ENCODE measurements at places on chromosomes 2 and 18.

- no peak for DNase-seq
Observed at GRCh38 chr2:41900101-41900577, 147.7 kb upstream of the PKDCC start.

GRCh38 chr18:25639596-25639995 lies 287.6 kb upstream of the ZNF521 start:
- DNase-seq, result no peak

GRCh38 chr2:27796791-27797765 lies 25.6 kb downstream of the MRPL33 start:
- no peak for DNase-seq

DNA sequence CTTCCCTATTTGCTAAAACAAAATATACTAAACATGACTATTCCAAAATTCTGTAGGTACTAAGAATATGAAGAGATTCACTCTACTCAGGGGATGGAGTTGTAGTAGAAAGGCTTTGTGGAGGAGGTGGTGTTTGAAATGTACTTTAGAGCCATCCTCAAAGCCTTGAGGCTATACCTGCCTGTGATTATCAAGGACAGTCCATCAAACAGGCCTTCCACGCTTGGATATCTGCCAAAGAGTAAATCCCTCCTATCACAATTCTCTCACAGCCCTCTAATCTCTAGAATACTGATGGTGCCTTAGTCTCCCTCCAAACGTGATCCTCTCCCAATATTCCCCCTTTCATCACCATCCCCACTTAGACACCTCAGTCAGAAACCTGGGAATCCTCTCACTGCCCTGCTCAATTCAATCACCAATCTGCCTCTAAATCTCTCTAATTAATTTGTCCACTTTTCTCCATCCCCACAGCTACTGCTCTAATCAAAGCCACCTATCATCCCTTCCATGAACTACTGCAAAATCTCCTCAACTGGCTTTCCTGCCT lies 13.1 kb downstream of the SOS1 start:
- DNase-seq, result no peak

DNA sequence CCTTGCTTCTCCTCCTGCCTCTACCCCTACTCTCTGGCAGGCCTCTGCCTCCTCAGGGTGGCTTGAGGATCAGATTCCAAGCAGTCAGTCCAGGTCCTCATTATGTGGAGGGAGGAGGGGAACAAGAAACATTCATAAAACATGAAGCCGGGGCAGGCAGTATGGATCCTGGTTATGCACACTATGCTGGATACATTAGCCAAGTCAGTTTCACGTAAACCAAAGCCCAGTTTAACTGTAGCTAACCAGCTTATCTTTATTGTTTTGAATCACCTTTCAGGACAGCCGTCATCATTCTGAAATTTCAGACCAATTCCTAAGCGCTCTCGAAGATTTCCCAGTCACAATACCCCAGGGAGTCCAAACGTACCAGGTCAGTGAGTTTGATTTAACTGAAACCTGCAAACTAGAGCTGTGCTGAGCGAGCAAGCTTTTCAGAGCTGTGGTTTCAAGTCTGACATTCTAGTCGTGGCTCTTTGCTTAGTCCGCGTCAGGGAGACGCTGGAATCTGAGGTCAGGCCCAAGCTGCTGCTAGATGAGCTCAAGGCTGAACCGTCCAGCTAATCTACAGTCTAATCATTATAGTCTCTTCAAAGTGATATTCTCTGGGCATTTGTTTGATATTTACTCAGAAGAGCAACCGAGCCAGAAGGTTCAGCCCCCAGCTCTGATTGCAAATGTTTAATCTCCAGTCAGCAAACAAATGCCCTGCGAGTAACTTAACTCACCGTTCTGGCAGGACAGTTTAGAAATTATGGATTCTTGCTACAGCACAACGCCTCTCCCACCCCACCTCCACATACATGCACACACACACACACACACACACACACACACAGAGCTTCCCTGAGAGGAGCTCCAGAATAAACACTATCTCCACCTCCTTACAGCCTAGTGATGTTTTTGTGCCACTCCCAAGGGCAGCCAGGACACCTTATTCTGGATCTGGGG lies 63.8 kb upstream of the BZW1 start:
- DNase-seq, result no peak

DNA sequence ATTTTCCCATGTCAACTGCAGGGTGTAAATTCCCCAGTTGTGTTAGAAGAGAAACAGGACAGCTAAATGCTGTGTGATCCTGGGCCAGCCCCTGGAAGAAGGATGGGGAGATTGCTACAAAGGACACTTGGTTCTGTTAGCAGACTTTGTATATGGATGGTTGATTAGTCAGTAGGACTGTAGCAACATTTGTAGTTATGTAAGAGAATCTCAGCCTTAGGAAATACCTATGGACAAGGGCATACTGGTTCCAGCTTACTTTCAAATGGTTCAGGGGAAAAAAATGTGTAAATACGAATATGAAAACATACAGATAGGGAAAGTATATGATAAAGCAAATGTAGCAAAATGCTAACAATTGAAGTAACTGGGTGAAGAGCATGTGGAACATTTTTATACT lies 47.6 kb downstream of the GNAL start:
- no peak for DNase-seq

- no peak for DNase-seq
Observed at GRCh38 chr18:22847867-22848451, 85.2 kb upstream of the RBBP8 start.

DNA sequence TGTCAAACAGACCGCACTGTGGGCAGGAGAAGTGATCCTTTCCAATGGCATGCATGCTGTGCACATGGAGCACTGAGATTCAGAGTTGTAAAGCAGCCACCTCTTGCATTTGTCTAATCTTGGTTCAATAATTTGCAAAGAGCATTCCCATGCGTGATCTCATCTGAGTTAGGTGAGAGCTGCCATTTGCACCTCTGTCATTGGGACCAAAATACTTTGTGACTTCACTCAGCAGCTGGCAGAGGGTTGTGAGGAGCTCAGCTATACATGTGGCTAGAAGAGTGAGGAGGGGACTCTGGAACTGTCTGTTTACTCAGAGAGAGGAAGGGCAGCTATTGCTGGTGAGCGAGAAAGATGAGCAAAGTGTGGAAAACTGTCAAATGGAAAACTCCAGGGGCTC lies 265.1 kb upstream of the TNP1 start:
- DNase-seq, result no peak

DNA sequence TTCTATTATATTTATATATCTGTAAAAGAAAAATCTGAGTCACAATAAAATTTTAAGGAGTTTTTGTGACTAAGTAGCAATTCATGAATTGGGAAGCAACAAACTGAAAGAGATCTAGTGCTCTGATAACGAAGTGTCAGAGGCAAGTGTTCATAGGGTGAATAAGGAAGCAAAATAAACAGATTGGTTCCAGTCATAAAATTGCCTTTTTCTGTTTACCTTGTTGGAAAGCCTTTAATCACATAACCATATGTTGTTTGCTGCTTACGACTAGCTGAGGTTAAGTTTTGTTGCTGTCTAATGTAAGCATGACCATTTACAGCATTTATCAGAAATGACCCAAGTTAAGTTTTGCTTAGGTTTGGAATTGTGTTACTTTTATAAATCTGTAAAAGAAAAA lies 358.9 kb downstream of the ARL6IP6 start:
- no peak for DNase-seq

DNA sequence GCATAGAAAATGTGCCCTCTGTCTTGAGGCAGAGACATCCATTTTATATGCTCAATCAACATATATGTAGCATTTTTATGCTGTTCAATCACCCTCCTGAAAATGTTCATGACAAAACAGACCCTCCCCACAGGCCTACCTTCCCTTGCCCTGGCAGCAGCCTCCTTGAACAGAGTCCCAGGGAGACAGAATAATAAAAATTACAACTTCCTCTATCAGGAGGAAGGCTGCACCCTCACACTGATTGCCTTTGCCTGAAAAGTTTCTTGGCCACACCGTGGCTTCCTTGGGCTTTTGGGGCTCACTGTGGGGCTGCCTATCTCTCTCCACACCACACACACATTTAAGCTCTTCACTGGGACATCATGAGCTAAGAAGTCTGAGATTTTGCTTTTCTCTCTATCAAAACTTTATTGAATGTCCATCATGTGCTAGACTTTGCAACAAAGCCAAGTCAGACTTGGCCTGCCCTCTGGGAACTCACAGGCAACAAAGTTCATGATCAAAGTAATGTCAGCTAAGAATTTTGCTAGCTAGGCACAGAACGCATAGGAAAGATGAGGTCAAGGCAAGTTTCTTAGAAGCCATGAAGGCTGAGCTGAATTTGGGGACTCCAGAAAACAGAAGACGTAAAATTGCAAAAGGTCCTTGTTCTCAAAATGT lies 101.6 kb downstream of the BCL2L11 start:
- DNase-seq, result no peak

DNA sequence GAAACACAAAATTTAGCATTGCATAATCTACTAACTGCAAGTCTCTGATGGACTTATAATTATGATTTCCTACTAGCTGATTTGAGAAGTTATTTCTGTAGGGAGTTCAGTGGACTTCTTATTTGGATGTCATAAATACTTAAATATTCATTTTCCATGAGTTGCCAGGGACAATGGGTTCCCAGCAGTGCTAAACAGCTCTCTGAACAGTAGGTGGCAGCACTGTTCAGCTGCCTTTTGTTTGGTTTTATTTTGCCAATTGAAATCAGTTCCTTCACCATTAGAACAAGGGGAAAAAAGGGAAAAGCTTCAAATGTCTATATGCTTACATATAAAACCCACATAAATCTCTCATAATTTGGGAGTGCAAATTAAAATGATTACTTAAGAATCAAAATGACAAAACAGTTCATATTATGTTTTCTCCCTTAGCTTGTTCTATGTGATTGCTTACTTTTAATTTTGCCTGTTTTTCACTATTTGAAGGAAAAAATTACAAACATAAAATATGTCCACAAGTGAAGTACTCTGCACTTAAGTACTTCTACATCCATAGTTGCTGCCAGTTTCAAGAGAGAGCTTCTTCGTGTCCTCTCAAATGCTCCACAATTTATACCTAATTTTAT lies 898.9 kb downstream of the CPS1 start:
- peak; percentile 26 for DNase-seq

- DNase-seq, result no peak
Observed at GRCh38 chr18:68928762-68929675, 131.1 kb downstream of the CCDC102B start.

DNA sequence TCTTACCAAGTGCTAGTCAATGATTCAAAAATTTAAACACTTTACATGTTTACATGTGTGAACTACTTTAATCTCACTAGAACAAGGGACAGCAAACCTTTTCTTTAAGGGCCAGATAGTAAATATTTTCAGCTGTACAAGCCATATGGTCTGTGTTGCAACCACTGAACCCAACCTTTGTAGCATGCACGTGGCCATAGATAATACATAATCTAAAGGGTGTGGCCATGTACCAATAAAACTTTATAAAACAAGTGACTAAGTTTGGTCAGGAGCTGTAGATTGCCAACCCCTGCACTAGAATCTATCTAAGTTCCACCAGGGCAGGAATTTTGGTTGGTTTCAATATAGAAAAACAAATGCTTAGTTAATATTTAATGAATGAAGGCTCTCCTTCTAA lies 18.4 kb upstream of the SPRED2 start:
- no peak for DNase-seq

DNA sequence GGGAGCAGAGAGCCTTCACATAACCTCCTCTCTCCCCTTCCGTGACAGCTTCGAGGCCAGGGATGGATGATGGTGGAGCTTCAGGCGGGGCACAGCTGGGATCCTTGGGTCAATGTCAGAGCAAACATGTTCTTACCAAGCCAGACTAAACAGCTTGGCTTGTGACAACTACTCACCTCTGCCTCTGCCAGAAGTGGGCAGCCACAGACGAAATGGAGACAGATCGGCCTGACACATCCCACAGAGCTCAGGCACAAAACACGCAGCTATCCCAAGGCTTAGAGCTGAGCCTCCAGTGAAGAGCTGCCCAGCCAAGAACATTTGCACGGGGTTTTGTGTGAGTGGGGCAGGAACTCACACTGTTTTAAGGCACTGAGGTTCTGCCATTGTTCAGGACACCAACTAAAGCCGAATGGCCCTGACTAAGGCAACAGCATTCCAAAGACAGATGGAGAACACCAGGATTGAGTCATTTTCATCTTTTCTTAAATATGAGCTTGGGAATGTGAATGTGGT lies 12.8 kb downstream of the PXDN start:
- peak; percentile 33 for DNase-seq

DNA sequence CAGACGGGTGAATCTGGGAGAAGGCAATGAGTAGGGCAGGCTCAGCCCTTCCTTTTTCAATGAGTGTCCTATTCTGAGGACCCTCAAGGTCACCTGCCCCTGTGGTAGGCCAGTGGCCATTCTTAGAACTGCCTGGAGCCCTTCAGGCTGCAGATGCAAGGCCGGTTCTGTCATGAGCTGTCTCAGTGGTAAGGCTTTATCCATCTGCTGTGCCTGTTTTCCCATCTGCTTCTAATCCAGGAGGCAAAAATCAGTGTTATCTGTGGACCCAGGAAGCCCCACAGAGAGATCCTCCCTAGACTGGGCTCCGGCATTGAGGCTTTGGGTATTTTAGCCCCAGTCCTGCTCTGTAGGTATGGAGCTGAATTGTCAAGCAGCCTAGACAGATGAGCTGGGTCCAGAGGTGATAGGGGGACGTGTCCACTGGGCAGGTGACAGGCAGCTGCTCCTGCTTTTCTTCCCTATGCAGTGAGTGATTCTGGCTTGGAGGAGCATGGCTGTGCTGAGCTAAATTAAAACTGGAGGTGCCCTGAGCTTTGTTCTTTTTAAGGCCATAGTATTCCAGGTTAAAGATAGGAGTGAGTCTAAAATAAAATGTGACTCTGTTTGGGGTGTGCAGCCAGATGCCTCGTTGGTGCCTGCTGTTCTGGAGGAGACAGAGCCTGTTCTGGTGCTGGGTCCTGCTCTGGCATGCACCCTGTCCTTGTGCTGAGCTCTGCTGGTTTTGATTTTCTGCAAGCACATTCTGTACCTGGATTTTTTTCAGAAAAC lies 92.5 kb downstream of the FHOD3 start:
- DNase-seq, result no peak

GRCh38 chr2:238644095-238645081 lies 203.5 kb upstream of the TWIST2 start:
- no peak for DNase-seq

GRCh38 chr2:99648906-99649789 lies 159.3 kb upstream of the REV1 start:
- no peak for DNase-seq

DNA sequence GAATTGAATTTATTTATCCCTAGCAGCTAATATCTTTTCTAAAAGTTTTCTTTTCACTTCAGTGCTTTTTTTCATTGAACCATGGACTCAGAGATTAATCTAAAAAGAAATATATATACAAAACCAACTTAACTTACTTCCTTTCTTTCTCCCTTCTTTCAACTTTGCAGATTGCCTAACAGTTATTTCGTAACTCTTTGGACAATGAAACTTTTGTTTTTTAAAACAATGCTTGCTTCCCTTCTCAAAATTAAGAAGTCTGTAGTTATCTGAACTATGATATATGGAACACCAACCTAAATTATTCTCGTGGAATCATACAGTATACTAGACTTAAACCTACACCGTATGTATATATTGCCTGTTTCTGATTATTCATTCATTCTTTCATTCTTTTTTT lies 62.9 kb downstream of the MIB1 start:
- DNase-seq, result no peak

Measured in NCI-H2029 (cell line).